GDM1 (cell line): ENCODE measurements at places on chromosomes 1 and 21.

DNA sequence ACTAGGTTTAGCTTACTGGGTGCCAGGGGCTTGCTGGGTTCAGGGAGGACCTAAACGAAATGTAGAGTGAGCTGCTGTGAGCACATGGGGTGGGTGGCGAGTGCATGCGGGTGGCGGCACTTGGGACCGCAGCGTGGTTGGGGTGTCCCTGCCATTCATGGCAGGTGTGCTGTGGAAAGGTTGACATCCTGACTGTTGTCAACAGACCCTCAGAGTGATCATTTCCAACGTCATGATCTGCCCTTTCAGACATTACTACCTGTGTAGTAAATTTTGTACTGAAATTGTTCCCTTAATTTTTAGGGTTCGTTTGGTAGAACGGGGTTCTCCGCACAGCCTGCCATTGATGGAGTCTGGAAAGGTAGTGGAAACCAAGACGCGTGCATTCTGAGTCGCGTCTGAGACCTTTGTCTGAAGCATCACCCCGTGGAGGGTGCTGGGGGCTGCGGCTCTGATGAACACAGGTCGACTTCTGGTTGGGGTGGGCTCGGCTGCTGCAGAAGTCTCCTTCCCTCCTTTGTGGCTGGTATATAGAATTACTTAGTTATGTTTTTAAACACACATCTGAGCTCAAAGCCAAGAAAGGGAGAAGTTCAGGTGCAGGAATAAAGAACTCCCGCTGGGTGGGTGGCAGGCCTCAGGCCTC lies 43.3 kb downstream of the S100B start:
- no peak for DNase-seq

- DNase-seq, result no peak
Measured at GRCh38 chr1:212432272-212432660, 454 bp upstream of the NENF start.

- DNase-seq, result no peak
Measured at GRCh38 chr1:183238071-183238470, 52.0 kb downstream of the LAMC2 start.

GRCh38 chr1:45929257-45929687 lies 125.9 kb downstream of the MAST2 start:
- peak; percentile 46 for DNase-seq

GRCh38 chr1:90391126-90391525 lies 326.0 kb downstream of the BARHL2 start:
- DNase-seq, result no peak

GRCh38 chr1:98323906-98324358 lies 337.6 kb upstream of the SNX7 start:
- DNase-seq, result no peak

DNA sequence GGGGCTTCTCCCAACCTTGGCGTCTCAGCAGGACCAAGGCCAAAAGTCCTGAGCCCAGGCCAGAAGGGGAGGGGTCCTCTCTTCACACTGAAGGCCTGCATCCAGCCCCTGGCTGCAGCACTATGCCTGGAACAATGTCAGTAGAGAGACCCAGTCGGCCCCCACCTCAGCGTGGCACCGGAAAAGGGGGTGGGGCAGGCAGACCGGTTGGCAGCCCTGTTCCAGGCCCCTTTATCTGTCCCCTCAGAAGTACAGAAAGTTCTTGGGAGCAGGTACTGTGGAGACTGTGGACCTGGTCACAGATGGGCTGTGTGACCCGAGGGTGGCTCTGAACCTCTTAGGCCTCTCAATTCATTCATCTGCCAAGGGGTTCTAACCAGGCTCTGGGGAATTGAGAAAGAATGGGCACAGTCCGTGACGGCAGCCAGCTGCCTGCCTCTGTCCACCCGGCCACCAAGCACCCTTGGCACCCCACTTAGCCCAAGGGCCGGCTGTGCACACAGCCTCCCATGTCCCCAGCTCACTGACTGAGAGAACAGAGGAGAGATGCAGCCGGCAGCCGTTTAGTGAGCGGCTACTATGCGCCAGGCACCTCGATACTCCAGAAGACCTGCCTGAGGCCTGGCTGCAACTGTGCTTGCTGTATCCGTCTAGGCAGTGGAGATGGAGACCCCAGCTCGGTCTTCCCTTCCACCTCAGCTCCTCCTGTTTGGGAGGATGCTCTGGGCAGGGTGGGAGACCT lies 23.9 kb downstream of the RUNX3 start:
- no peak for DNase-seq

DNA sequence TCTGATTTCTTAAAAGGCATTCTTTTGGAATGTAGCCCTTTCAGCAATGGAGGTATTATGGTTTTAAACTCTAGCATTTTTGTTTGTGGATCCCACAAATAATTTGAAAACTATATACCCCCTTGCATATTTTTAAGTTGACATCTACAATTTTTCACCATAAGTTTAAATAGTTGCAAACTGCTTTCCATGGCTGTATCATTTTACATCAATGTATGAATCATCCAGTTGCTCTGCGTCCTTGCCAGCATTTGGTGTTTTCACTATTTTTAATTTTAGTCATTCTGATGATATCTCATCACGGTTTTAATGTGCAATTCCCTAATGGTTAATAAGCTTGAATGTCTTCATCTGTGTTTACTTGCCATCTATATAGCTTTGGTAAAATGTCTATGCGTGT lies 20.7 kb downstream of the DIPK1A start:
- DNase-seq, result no peak

DNA sequence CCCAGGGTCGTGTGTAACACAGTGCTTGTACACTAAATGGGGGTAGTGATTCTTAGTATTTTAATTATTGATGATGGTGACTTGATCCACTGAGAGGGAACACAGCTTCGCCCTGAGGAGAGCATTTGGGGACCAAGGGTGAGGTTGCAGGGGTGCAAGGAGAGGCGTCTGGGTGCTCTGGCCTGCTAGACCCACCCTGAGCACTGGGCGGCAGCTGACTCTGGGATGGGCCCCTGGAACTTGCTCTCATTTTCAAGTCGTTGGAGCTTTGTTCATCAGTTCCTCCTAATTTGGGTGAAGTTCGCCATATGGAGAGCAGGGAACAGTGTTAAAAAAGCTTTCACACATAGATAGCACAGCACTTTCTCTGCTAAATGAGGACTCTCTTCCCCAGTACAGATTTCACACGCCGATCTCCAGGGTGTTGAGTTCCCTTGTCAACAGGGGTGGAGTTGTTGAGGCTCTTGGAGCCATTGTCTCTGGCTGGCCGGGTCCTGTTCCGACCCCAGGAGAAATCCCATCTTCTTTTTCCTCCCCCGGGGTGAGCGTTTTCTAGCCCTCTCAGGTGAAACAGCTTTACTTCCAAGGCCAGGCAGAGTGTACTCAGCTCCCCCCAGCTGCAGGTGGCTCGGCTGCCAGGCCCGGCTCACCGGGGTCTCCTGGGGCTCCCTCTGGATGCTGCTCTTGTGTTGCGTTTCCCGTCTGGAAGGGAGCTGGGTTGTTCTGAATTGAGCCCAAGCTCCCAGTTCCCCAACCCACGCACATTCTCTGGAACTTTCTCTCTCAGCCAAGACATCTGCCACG lies 367.4 kb downstream of the RPS6KC1 start:
- no peak for DNase-seq

DNA sequence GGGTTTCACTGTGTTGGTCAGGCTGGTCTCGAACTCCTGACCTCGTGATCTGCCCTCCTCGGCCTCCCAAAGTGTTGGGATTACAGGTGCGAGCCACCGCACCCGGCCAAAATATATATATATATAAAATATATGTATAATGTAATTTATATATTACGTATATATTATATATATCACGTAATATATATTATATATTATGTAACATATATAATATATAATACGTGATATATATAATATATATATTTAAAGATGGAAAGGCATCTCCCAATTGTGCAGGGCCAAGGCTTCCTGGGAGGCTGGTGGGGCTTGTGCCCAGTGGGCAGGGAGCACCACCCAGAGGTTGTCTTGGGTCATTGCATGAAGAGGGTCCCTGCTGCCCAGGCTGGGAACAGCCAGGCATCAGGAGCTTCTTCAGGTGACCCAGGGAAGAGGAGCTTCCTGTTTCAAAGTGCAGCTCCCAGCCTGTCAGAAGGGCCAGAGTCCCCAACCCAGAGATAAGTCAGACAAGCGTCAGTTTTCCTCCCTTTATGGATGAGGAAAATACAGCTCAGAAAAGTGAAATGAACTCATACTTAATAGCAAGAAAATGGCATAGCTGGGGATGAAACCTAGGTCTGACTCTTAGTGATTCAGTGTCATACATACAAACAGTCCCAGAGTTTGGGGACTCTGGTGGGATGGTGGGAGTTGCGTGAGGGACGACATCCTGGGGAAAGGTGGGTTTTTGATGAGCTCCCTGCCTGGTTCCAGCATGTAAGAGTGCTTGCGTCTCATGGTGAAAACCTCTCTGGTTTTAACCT lies 12.0 kb downstream of the UBE2Q1 start:
- peak; percentile 53 for DNase-seq

- peak; percentile 81 for DNase-seq
Measured at GRCh38 chr1:16498573-16499413, 15.3 kb downstream of the RNU1-1 start.

GRCh38 chr1:83693427-83694126 lies 305.4 kb downstream of the TTLL7 start:
- no peak for DNase-seq

- DNase-seq, result no peak
Measured at GRCh38 chr21:42981862-42982261, 7.5 kb downstream of the PKNOX1 start.

- no peak for DNase-seq
Measured at GRCh38 chr1:156935505-156936128, 15.2 kb downstream of the LRRC71 start.

DNA sequence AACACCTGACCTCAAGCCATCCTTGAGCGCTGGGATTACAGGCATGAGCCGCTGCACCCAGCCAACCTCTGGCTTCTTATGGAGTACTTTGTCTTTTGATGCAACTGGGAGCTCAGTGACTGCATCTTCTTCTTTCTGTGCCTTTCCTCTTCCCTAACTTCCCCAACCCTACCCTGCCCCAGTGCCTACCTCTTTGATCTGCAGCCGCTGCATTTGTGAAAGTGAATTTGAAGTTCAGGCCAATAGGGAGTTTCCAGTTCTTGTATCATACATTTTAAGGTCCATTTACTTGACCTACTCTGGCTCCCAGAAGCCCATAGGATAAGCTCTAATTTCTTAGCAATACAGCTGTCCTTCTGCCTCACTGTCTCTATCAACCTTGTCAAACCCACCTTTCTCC lies 52.2 kb downstream of the KCNC4 start:
- DNase-seq, result no peak

- no peak for DNase-seq
Measured at GRCh38 chr1:200890818-200891773, 3.6 kb upstream of the INAVA start.

GRCh38 chr1:237115035-237115434 lies 73.1 kb downstream of the RYR2 start:
- DNase-seq, result no peak

- DNase-seq, result no peak
Measured at GRCh38 chr1:42698081-42698813, 16.0 kb downstream of the YBX1 start.

DNA sequence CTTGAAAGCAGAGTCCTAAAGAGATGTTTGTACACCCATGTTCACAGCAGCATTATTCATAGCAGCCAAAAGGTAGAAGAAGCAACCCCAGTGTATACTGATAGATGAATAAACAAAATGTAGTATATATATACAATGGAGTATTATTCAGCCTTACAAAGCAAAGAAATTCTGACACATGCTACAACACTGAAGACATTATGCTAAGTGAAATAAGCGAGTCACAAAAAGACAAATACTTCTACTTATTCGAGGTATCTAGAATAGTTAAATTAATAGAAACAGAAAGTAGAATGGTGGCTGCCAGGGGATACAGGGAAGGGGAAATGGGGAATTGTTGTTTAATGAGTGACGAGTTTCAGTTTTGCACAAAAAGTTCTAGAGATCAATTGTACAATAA lies 23.5 kb downstream of the COP1 start:
- no peak for DNase-seq
